ENCODE measurements at places on chromosomes 11 and 22.
A peak's percentile ranks its signal among the peaks of the same experiment; 100 is the strongest.

- no peak for DNase-seq
Observed at GRCh38 chr11:76623171-76623883, 47.2 kb downstream of the LRRC32 start.

- peak; percentile 49 for DNase-seq
Observed at GRCh38 chr11:46674463-46675287, 25.7 kb downstream of the ARHGAP1 start.

DNA sequence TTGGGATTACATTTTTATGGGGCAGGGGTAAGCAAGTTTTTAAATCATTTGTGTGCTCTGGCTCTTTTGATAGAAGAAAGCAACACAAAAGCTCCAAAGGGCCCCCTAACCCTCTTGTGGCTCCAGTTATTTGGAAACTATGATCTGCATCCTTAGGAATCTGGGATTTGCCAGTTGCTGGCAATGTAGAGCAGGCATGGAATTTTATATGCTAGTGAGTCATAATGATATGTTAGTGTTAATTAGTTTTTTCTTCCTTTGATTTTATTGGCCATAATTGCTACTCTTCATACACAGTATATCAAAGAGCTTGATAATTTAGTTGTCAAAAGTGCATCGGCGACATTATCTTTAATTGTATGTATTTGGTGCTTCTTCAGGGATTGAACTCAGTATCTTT, 10.1 kb downstream of the RAG1 start:
- no peak for DNase-seq

- DNase-seq = no peak
Observed at GRCh38 chr11:78759071-78759470, 184.4 kb upstream of the NARS2 start.

DNA sequence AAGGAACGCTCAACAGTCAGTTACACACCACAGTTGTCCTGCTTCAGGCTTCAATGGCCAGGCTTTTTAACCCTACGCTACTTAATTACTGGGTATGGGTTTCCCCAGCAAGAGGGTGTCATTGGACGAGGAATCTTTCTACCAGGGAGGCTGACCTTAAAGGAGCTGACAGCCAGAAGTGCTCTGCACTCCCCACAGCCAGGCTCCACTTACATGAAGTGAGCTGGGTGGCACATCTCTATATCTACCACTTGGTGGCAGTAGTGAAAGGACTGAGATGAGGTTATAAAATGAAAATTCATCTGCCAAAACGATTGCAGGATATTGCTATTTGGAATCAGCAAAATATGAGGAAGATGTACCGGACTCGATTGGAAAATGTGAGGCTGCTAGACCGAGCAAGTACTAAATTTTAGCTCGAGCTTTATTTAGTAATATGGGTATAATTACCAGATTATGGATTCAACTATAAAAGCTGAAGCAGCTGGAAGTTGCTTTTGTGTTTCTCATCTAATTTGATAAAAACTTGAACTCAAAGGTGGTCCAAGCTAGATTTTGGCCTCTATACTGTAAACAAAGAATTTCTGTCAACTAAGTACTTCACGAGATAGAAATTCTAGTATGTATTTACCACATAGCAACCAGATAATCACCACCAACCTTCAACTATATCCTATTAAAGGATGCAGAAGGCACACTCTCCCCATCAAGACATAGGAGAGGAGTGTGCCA, 53.9 kb upstream of the CEP126 start:
- no peak for DNase-seq

GRCh38 chr11:34443136-34443535, 4.4 kb downstream of the CAT start:
- no peak for DNase-seq

DNA sequence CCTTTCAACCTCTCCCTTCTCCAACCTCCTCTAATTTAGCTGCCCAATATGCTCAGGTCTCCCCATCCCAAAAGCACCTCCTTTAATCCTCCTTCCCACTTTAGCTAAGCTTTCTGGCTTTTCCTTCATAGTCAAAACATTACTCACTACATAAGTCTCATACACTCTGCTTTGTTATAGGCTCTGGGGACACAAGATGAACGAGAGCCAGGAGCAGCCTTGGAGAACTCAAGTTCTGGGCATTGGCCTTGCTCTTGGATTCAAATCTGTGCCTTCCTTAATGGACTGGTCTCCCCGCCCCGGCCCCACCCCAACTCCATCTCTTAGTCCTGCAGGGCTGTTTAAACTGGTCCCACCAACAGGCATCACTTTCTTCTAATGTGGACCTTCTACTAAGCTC, 11.4 kb upstream of the HPX start:
- DNase-seq = no peak

DNA sequence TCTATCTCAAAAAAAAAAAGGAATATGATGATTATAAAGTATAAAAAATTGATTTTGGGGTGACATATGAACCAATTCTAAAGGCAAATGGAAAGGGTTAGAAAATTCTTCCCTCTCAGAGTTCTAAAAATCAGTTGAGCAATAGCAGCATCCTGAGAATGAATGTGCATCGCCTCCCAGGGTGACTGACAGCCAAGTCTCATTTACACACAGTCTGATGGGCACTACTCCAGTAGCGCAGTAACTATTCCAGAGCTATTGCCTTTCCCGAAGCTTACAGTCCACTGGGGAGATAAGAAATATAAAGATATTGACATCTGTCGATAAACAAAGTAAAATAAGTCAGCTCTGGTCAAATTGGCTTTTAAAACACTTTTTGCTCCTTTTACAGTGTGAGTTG, 32.3 kb upstream of the SORL1 start:
- DNase-seq = no peak

GRCh38 chr22:49347376-49347775, 480.3 kb downstream of the BRD1 start:
- peak; percentile 26 for DNase-seq

GRCh38 chr11:115452241-115452640, 52.0 kb downstream of the CADM1 start:
- DNase-seq = no peak

DNA sequence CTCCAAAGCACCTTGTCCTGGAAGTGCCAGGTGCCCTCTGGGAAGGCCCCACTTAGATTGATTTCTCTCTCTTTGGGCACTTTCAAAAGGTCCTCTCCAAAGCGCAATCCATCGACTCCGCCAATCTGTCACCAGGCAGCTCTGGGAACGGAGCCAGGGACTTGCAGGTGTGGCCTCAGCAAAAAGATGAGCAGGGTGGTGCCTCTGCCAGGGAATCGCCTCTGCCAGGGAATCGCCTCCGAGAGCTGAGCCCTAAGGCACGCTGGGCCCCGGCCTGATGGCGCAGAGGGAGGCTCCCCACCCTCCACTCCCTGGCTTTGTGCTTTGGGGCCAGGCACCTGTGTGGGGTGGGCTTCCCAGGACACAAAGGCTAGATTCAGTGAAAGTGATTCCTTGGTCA, 1391.3 kb downstream of the TBC1D22A start:
- DNase-seq = no peak

DNA sequence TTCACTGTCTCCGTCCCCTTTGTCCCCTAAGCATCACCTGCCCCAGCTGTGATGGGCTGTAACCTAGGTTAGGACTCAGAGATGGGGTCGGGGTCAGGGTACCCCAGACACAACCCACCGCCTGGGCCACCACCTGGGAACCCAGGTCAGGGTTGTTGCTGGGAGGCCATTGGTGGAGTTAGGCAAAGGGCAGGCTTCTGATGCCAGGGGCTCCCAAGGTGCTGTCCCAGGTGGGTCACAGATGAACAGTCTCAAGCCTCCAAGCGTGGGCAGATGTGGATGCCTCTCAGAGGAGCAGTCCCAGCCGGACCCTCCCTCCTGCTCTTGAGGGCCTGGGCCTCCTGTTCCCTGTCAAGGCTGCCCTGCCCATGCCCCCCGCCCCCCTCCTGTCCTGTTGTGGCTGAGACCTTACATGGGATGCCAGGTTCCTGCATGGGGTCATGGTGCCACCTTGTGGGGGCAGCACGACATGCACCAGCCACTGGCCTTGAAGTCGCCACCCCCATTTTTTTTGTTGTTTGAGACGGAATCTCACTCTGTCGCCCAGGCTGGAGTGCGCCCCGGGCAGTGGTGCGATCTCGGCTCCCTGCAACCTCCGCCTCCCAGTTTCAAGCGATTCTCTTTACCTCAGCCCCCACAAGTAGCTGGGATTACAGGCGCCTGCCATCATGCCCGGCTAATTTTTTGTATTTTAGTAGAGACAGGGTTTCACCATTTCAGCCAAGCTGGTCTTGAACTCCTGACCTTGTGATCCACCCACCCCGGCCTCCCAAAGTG, 12.1 kb downstream of the GATD1 start:
- DNase-seq = peak; percentile 57

- no peak for DNase-seq
Observed at GRCh38 chr11:81975261-81975900, 758.3 kb downstream of the FAM181B start.

DNA sequence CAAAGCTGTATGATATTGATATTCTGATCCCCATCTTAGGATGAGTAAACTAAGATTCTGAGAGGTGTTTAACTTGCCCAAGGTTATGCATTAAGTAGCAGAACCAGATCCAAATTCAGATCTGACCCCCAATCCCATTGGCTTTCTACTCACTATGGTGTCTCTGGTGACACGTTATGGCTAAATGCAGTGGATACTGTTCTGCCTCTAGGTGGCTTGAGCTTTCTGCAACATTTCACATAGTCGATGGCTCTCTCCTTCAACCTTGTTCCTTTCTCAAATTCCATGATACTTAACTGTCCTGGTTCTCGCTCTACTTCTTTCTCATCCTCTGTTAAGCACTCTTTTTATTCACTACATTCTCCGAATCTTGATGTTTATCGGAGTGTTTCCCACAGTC, 9.4 kb downstream of the C11orf97 start:
- DNase-seq = no peak

DNA sequence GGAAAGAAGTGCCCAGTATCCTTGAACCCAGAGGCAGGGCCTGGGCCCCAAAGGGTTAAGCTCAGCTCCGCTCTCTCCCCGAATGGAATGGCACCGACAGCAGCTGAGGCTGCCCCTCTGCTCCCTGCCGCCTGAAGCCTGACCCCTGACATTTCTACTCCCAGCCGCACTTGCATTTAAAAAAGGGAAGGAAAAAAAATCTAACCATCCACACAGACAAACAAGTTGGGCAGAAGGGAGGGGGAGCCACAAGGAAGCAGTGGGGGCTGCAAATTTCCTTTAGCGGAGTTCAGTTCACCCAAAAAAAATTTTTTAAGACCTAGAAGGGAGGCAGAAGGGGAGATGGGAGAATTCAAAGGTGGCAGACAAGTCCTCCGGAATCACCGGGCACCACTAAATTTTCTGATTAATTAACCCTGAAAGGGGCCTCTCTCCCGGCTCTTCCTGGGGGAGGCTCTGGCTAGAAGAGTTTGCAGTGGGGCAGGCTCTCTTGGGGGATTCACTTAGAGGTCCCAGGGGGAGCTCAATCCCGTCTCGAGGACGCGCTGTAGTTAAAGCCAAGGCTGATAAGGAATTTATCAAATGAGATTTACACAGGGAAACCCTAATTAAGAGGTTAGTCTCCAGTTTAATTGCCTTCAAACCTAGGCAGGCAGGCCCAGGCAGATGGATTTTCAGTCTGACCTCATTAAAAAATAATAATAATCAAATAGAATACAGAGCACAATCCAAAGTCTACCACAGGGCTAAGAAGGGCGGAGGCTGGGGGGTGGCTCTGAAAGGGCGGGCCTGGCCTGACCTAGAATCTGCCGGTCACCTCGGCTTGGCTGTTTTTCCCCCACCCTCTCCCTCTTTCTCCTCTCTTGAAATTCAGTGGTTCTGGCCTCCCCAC, 25.6 kb downstream of the MN1 start:
- no peak for DNase-seq

DNA sequence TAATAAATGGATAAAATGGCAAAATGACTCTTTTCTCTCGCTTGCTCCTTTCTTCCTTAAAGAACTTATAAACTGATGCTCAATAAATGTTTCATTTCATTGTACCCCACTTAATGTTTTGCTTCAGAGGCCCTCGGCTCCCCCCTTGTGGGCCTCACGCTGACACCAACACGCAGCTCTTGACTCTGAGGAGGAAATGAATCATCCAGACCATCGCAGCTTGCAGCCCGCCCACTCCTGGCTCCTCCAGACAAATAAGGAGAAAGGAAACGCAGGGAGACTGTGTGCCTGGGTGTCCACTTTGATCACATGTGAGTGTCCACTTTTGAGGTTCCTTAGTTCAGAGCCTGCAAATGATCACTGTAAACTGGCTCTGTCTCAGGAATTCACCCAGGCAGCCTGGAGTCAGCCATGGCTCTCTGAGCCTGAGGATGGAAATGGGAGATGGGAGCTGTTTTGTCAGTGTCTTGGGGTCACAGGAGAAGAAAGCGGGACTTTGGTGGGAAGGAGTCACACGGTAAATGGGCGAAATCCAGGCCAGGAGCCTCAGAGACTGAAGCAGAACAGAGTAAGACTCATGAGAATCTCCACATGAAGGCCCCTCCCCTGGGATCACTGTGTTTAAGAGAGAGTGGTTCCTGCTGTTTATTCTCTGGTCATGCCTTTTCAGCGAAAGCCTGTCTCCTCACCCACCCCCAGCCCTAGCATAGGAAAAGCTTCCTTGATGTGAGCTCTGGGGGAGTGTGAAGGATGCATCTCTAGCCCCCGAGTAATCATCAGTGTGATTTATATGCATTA, 96.5 kb downstream of the CWC15 start:
- DNase-seq = peak; percentile 73

DNA sequence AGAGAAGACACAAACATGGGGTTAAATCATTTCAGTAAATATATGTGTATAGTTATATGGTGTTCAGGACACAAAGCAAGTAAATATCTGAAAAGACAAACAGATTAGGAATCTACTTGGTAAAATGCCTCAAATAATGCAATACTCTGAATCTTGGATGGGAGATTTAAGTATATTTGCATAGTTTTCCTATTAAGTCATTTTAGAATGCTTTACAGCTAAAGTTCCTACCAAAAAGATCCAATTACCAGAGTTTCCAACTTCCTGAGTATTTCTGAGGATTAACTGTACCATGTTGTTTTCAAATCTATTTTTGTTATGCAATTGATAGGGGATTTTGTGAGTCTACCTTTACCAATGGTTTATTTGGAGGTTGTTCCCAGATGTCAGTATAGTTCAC, 424.4 kb upstream of the CCDC179 start:
- DNase-seq = no peak

Data from psoas muscle (tissue), 8 donors.